Kasumi-1 (cell line): ENCODE measurements at places on chromosomes 16 and 17.

DNA sequence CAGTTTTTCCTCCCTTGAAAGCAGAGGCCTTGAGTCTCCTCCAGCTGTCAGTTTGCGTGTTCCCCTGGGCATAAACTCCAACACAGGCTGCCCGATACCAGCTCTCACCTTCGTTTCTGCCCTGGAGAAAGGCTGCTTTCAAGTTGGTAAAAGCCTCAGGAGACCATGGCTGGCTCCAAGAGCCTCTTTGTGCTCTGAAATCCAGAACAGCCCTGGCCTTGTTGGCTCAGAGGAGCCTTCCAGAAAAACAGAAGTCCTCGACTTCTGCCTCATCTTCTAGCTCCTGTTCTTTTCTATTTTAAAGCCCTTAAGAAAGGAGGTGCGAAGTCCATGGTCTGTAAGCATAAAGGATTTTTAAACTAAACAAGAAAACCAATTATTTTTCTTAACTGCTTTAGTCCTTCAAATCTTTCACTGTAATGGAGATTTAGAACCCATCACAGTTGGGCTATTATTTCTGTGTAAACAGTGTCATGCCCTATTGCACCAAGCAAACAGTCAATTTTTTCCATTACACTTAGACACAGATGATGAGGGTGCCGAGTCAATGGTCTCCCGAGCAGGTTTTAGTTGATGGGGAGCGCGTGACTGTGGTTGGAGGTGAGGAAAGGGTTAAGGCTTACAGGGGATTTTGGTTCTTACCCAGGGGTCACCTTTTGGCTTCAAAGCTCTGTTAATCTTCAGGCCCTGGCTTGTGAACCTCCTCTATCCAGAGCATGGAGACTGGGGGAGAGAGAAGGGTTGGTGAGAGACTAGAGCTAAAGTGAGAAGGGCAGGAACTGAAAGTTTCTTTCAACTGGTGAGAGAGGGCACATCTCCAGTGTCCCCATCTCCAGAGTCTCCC, 212.8 kb downstream of the MSI2 start:
- DNase-seq = no peak

DNA sequence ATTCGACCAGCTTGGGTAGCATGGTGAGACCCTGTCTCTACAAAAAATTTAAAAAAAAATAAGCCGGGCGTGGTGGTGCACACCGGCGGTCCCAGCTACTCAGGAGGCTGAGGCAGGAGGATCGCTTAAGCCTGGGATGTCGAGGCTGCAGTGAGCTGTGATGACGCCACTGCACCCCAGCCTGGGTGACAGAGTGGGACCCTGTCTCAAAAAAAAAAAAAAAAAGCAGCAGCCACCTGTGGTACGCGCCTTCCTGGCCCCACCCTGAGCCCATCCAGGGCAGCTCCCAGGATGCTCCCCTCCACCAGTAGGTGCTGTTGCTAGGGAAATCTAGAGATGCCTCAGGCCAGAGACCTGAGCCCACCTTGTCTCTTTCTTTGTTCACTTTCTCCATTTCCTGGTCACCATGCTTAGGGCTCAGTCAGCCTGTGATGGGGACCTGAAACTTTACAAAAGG, 47.4 kb downstream of the TEKT5 start:
- no peak for DNase-seq

DNA sequence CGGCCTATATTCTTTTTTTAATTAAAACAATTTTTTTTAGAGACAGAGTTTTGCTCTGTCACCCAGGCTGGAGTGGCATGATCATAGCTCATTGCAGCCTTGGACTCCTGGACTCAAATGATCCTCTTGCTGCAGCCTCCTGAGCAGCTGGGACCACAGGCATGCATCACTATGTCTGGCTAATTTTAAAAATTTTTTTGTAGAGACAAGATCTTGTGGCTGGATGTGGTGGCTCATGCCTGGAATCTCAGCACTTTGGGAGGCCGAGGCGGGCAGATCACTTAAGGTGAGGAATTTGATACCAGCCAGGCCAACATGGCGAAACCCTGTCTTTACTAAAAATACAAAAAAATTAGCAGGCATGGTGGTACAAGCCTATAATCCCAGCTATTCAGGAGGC, 54.8 kb upstream of the MSI2 start:
- no peak for DNase-seq

GRCh38 chr17:17001076-17001777, 29.3 kb upstream of the TNFRSF13B start:
- DNase-seq = no peak

DNA sequence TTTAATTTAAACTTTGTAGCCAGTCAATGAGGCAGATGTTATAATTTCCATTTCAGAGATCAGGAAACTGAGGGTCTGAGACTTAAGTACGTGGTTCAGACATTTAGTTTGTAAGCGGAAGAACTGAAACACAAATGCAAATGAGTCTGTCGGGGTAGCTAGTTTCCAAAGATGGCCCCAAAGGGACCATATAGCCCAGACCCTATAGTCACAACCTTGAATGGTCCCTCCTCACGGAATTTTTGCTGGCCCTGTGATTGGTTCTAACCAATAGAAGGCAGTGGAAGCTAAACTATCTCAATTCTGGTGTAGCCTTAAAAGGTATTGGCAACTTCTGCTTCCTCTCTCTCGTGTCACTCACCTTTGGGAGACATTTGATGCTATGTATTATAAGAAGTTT, 7.5 kb upstream of the BCO1 start:
- no peak for DNase-seq

DNA sequence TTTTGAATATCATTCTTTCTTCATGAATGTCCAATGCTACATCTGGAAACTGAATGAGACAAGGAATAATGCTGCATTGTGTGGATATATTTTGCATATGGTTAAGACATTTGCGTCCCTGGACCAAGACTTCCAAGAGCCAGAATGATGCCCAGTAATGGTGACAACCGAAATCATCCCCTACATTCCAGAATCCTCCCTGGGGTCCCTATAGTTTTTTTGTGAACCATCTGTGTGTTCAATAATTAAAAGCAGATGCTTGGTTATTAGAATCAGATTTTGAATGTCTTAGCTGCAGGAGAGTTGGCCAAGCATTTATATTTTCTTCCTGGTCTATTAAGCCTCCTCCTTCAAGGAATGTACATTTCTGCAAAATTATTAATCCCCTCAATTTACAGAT, 426.7 kb upstream of the CDH8 start:
- DNase-seq = no peak

DNA sequence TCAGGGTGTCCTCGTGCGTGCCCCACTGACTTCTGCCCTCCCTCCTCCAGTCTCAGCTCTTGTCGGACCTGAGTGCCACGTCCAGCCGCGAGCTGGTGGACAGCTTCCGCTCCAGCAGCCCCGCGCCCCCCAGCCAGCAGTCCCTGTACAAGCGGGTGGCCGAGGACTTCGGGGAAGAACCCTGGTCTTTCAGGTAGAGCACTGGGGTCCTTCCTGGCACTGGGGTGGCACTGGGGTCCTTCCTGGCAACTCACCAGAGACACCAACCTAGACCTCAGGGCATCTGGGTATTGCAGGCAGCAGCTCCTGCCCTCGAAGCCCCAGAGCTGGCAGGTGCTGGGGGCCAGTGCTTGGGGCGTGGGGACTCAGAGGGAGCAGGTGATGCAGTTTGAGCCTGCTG, 25.0 kb downstream of the SGSH start:
- no peak for DNase-seq

- no peak for DNase-seq
Measured at GRCh38 chr17:81509972-81510784, 2.4 kb downstream of the ACTG1 start.

- DNase-seq = no peak
Measured at GRCh38 chr16:55357241-55357640, 33.2 kb downstream of the IRX6 start.

- no peak for DNase-seq
Measured at GRCh38 chr17:13160296-13160695, 142.5 kb upstream of the ELAC2 start.

- no peak for DNase-seq
Measured at GRCh38 chr17:61009663-61010062, 332.0 kb downstream of the BCAS3 start.

GRCh38 chr16:1539720-1540555, 6.5 kb downstream of the TMEM204 start:
- DNase-seq = no peak

GRCh38 chr17:5962371-5962770, 107.8 kb upstream of the WSCD1 start:
- no peak for DNase-seq

GRCh38 chr16:13902677-13903076, 17.3 kb upstream of the ERCC4 start:
- no peak for DNase-seq
